Stimulated activated CD4-positive, alpha-beta T cell treated with anti-CD3 and anti-CD28 coated beads, Interleukin-4, amount 100 ng/mL, for 1 hour (primary cell): ENCODE measurements at places on chromosomes 4 and X.

GRCh38 chr4:59834943-59835342 lies 1365.2 kb upstream of the ADGRL3 start:
- DNase-seq: no peak

- DNase-seq: no peak
These were observed 119.5 kb upstream of the EPHA5 start for GRCh38 chr4:65789805-65790204.

GRCh38 chrX:53265771-53266574 lies 15.4 kb downstream of the IQSEC2 start:
- no peak for DNase-seq

GRCh38 chr4:123342498-123342897 lies 54.1 kb upstream of the SPRY1 start:
- DNase-seq: no peak

DNA sequence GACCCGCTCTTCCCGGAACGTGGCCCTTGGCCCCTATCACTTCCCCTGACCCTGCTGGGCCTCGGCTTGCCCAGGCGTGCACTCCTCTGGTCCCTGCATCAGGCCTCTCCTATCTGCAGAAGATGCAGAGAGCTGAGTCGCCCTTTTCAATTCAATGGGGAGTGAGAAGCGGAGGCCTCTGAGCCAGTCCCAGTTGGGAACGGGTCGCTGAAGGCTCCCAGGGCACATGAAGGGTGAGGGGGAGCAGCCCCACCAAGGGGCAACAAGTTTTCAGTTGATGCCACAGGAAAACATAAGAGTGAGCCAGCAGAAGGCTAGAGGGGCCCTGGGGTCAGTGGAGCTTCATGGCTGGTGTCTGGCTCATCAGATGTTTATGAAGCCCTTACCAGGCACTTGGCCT lies 17.1 kb downstream of the PSAPL1 start:
- no peak for DNase-seq

- no peak for DNase-seq
These were observed 30.3 kb downstream of the INPP4B start for GRCh38 chr4:142815834-142816233.

- no peak for DNase-seq
These were observed 214.4 kb upstream of the PPP1R2C start for GRCh38 chrX:42992199-42992943.

DNA sequence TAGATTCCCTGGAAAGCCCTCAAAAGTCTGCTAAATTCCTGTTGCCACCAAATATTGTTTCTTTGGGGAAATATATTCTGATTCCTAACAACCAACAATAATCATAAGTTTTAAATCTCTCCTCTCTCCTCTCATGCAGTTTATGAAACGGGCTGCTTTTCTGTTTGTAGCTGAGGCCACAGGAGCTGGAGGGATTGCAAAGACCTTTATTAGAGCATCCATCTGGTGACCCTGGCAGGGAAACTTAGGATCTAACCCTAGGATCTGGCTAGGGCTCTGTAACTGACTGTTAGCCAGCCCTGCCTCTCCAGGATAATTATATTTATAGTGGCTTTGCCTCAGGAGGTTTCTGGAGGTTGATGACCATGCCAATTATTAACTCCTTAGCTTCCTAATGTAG lies 56.9 kb downstream of the SMAD1 start:
- DNase-seq: no peak

- DNase-seq: no peak
These were observed 7.8 kb downstream of the WWC2 start for GRCh38 chr4:183106839-183107238.

DNA sequence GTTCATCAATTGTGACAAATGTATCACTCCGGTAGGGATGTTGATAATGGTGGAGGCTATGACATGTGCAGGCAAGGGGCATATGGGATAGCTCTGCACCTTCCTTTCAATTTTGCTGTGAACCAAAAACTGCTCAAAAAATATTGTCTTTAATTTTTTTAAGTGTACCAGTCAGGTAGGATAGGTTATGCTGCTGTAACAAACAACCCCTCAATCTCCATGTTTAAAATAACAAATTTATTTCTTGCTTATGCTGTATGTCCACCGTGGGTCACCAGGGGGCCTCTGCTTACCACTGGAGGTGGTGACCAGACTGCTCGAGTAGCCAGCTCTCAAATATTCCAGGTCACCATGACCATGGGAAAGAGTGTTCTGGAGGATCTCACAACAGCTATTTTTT lies 23.4 kb upstream of the MSX1 start:
- no peak for DNase-seq

DNA sequence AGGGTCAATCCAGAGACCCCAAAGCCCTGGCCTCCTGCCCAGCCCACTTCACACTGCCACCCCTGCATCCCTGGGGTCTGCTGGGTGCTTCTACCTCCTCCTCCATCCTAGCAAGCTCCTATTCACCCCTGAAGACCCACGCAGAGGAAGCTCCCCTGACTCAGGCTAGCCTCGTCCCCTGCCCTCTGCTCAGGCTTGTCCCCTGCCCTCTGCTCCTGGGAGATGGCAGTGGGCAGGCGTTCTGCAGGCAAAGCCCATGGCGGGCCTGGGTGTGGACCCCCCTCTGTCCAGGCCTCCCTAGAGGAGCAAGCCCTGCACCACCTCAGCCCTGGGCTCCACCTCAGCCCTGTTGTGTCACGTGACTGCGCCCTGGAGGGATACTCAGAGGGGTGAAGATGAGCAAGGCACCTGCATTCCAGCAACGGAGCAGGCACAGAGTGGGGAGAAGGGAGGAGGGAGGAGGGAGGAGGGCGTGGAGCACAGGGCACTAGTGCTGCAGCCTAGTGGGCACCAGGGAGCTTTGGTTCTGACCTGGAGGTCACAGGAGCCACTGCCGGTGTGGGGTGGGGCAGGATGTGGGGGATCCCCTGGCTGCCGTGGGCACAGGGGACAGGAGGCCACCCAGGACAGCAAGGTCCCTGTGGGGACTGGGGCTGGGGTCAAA lies 27.6 kb upstream of the FGFR3 start:
- no peak for DNase-seq

- DNase-seq: no peak
These were observed 66.1 kb upstream of the ENPP6 start for GRCh38 chr4:184283659-184284335.

GRCh38 chrX:152638443-152638904 lies 779 bp downstream of the GABRQ start:
- no peak for DNase-seq

- DNase-seq: no peak
These were observed 5.8 kb upstream of the CCNA2 start for GRCh38 chr4:121829511-121829910.

GRCh38 chr4:155543126-155543765 lies 123.4 kb upstream of the GUCY1A1 start:
- DNase-seq: no peak
